ENCODE measurements at places on chromosomes 6 and 20. TPM values are rescaled to one million over a fixed set of nuclear protein-coding genes. Genes with fewer than 3 reads are reported as not detected.

- no peak for DNase-seq
Observed at GRCh38 chr20:39452583-39453340, 490.6 kb downstream of the DHX35 start.

DNA sequence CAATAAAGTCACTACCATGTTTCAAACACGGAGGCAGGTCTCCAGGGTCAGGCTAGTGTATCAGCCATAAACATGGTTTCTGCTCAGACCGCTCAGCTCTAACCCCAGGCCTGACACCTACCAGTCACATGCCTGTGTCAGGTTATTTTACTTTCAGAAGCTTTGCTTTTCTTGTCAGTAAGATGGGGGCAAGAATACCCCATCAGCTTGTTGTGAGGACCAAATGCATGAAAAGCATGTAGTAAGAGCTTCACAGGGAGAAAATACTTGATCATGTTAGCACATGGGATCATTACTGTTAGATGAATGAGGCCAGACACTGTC, 65.2 kb upstream of the PIM1 start:
- DNase-seq: no peak

- no peak for DNase-seq
Observed at GRCh38 chr20:38178065-38178491, 13.0 kb upstream of the TGM2 start.

GRCh38 chr6:121811106-121811505, 375.7 kb downstream of the GJA1 start:
- no peak for DNase-seq

DNA sequence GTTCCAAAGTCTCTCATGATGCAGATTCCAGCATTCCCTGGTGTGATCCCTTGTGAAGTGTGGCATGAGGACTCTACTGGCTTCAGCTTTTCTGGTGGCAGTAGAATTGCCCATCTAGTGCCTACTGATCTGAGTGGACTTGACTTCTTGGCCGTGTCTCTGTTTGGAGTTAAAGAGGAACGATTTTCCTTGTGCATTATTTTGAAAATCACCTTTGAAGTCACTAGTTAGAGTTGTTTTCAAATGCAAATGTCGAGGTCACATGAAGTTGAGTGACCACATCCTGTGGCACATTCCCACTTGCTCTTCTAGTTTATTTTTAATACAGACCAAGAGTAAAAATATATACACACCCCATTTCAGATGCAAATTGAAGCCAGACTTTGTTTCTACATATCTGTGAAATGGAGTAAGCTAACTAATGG, 270.7 kb upstream of the TAB2 start:
- no peak for DNase-seq

DNA sequence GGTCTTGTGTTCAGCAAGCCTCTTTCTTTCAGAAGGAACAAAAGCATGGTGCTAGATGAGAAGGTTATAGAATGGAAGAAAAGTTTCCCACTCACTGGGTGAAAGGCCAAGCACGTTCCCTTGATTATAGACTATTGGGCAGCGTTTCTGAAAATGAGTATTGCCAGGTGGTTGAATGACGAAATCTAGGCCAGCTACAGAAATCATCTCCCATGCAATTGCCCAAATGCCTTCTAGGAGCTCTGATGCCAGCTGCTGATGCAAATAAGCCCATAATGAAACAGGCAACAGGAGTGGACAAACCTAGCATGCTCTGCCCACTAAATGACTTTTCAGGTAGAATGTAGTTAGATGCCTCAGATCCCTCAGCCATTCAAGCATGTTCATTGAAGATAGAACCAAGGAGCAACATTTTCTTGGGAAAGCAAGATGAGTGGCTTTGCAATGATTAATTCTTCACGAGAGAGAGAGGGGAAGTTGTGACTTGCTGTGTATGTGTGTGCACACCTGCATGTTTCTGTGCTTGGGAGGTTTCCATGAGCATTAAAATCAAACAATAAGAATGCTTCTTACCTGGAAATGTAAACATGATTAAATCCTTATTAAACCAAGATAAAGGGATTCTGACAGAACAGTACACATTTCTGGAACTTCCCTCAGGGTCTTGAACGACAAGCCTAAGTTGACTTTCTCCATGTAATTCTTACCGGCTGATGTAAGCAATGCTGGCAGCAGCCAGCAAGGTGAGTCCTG, 43.6 kb downstream of the ADTRP start:
- DNase-seq: no peak

- no peak for DNase-seq
Observed at GRCh38 chr6:22804620-22805261, 235.4 kb downstream of the HDGFL1 start.

DNA sequence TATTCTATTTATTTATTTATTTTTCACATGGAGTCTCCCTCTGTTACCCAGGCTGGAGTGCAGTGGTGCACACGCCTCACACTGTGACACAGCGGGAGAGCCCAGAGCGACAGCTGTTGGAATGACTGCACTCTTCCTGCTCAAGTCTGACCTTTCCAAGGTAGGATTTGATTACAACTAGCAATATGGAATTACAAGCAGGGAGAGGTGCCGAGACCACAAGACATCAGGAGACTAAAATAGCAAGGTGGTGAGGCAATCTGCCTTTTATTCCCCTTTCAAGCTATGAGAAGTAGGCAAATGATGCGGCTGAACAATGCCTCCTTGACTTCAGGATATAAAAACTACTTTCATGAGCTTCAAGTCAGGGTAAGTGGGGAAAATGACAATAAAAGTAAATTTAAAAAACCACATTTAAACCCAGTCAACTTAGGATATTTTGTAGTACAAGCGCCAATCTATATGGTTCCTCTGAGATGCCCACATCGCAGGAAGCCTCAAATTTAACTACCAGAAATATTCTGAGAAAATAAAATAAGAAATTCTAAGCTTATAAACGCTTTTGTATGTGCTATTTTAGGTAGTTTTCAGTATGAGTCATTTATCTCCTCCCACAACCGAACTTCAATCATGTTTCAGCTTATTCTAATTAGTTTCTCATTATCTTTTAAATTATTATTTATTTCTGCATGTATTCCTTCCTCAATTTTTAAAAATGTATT, 146.9 kb upstream of the SGK1 start:
- no peak for DNase-seq

GRCh38 chr20:52524861-52525260, 333.3 kb upstream of the ZFP64 start:
- no peak for DNase-seq

GRCh38 chr6:54248994-54249393, 59.2 kb upstream of the TINAG start:
- DNase-seq: no peak

DNA sequence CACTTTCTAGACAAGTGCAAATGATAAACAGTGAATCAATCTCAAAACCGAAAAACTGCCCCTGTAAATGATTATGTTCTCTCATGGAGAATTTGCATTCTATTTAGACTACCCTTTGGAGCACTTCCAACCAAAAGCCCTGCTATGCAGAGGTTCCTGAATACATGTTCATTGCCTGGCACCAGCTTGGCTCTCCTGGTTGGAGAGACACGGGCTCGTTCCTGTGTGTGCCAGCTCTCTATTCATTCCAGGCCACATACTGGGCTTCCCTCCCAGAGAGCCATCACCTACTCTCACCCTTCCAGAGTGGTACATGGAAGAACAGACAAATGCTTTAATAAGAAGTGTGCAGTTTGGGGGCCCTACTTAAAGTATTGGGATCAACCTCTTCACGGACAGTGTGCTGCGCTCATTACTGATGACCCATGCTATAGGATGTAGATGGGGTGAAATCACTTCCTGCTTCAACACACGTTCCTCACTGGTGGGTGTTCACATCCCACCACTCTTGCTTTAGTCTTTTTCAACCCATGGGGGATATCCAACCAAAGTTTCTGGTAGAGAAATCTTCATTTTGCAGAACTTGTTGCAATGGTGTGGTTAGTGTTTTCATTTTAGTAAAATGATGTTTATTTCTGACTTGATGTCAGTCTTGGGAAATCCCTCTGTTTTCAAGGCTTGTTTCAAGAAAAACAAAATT, 38.5 kb upstream of the NAA20 start:
- no peak for DNase-seq

DNA sequence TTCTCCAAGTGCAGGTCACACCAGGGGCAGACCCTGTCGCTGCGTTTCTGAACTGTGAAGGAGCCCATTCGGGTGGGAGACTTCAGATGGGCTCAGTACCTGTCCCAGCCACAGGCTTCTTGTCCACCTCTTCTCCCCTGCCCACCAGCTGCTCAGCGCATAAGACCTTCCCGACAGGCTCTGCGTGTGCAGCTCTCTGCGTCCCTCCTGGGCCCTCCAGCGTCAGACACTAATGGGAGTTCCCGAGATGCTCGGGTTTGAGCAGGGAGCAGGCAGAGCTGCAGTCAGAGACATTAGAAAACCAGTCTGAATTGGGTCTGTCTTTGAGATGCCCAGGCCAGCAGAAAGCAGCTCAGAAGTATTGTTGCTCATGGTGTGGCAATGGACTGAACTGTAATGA, 50.4 kb downstream of the TCP11 start:
- DNase-seq: no peak

DNA sequence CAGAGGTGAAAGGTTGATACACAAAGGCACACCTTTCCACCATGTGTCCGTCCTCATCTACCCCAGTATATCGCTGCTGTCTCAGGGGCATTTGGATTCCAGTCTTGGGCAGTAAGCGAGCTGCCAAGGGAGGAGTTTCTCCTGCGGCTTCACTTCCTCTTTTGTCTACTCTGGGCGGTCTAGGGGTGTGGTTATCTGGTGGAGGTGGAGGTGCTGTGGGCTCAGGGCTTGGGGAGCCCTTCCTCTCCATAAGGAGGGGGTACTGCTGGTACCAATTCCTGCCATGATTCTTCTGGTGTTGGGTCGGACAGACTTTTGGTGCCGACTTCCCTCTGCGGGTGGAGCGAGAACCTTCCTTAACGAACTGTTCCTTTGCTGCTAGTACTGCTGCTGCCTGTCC, 31.9 kb upstream of the FABP7 start:
- DNase-seq: no peak

DNA sequence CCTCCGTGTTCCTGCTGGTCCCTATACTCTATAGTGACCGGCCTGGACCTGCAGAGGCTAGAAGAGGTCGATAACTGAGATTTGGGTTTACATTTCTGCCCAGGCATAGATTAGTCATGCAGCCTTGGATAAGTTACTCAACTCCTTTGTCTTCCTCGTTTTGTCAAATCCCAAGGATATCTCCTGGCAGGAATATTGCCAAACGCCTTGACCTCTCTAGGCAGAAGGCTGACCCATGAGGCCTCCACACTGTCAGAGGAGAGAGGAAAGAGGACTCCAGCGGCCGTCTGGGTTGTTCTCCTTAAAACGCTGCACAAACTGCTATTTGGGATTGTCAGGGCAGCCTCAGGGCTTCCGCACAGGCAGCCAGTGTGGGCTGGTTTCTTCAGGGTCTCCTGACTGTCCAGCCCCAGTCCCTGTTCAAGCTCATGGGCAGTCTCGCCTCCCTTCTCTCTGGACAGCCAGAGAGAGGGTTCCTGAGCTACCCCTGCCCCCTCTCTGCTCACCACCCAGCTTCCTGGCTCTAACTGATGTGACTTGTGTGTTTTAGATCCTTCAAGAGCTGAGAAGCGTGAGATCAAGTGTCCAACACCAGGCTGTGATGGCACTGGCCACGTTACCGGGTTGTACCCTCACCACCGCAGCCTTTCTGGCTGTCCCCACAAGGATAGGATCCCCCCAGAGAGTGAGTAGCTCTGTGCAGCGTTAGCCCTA, 44.7 kb upstream of the PCMTD2 start:
- no peak for DNase-seq

DNA sequence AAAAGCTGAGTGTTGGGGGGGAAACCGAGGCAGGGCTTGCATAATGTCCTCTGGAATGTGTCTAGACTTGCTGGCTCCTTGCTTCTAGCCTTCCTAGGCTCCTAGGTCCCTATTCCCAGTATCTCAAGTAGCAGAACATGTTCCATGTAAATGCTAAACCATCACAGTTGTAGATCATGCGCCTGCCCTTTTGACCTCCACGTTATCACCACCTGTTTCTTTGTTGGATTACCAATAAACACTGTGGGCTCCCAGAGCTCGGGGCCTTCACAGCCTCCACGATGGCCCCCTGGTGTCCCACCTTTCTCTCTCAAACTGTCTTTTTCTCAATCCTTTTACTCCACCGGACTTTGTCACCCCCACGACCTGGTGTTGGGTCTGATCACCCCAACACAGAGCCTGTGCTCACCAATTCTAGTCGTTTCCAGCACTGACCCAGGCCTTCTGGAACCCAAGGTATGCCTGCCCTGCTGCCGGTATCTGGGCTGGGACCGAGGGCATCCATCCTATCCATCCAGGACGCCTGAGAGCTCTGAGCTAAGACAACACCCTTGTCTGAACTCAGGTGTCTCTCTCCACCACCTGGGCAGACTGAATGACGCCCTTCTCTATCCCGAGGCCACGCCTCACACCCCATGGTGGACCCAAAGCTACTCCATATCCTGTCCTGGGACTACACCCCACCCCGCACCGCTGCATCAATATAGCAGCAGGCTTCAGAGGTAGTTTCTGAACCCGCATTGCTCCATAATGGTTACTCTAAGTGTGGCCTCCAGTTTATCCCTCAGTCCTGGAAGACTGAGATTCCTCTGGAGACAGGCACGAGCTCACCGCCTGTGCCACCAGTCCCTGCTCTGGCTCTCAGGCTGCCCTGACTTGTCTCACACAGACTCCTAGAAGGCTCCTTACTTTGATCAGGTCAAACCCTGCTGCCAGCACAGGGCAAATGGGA, 9.3 kb upstream of the PRR18 start:
- DNase-seq: no peak

DNA sequence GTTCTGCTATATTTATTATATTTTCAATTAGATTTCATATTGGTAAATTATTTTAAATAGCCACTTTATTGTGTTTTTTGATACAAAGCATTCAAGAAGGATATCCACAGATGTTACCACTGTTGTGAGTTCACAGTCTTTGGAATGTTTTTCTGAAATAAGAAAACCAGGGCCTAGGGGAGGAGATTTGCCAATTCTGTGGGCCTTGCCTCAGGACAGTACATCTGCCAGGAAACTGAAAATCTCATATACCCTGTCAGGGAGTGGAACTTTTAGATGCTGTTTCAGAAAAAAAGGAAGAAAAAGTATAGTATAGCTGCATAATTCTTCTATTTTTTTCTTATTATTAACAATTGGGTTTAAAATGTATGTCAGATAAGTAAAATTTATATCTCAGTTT, 995.9 kb upstream of the ADGRB3 start:
- DNase-seq: no peak

GRCh38 chr6:140208286-140208685, 833.8 kb upstream of the CITED2 start:
- DNase-seq: no peak

- no peak for DNase-seq
Observed at GRCh38 chr6:144468709-144469108, 183.6 kb downstream of the UTRN start.

The QKI gene
- total RNA-seq: 80.0 TPM

The HS3ST5 gene
- 0.26 TPM for total RNA-seq

The GRIK2 gene
- 1.2 TPM for total RNA-seq

The SPATA25 gene
- total RNA-seq: 2.8 TPM

The TINAG gene
- total RNA-seq: 8.8 TPM

The CDH22 gene
- total RNA-seq: 0.09 TPM

The PSORS1C1 gene
- 11.0 TPM for total RNA-seq

The CEP85L gene
- total RNA-seq: 9.7 TPM

The QRSL1 gene
- total RNA-seq: 12.2 TPM

The CD109 gene
- 3.9 TPM for total RNA-seq

The MOG gene
- not detected for total RNA-seq

The PRSS16 gene
- total RNA-seq: 35.1 TPM

The FNDC1 gene
- total RNA-seq: 2.3 TPM

The EBF4 gene
- total RNA-seq: 12.7 TPM
